ENCODE measurements at places on chromosomes 7 and 10.

DNA sequence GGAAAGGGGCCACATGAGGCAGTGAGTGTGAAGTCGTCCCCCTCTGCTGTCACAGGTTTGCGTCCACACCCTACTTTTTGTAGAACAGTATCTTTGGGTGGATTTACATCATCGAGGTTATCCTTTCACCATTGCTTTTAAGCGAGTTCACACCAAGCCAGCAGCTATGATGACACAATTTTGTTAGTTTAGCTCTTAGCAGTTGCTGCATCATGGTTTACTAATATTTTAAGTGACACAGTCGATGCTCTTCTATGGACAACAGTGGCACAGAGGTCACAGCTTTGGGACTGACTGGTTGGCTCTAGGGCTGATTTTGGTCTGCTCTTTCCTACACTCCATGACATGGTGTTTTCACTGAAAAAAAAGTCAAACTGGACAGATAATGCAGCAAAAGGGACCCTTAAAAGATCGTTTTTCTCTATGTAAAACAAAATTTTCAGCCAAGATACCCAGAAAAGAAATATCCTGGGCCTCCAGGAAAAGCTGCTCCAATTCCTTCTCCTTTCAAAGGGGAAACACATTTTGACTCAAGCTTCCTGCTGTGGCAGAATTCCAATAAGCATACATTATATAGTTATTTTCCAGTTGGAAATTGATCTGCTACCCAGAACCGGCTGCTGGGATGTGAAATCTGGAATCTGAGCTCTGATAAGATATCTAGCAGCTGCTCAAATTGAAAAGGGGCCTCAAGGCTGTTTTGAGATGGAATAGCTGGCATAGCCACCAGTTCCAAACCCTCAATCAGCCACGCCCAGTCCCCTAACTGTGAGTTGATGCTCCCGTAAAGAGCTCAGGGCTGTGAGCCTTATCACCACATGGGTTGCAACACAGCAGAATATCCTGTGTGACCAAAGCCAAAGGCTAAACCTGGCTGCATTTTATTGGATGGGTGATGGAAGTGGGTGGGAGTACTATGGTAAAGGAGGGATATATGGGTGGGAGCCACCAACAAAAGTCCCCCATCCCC lies 114.2 kb downstream of the SMURF1 start:
- no peak for DNase-seq

DNA sequence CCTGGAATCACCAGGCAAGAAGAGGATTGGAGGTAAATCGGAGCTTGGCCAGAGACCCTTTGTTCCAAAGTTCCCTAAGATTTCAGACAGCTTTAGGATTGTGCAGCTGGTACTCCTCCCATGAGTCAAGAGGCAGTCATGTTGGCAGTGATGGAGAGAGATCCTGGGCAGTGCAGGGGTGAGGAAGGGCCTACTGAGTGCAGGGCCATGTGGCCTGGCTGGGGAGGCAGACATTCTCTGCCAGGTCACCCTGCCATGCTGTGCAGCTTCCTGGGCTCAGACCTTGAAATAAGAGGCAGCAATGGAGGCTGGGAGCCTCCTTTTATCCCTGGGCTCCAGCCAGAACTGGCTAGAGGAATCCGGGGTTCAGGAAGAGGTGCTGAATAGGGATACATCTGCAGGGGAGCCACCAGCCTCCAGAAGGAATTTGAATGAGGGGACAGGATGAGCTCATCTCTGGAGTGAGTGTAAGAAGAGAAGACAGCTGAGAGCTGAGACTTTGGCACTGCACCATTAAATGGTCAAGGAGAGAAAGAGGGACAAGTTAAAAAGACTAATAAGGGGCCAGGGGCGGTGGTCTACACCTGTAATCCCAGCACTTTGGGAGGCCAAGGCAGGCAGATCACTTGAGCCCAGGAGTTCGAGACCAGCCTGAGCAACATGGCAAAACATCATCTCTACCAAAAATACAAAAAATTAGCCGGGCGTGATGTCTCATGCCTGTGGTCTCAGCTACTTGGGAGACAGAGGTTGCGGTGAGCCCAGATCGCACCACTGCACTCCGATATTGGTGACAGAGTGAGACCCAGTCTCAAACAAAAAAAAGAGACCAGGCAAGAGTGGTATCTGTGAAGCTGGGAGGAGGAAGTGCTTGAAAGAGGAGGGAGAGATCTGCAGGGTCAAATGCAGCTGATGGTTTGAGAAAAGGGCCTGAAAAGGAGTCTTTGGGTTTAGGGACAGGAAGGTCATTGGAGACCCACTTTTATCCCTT lies 12.0 kb downstream of the SFTPD start:
- no peak for DNase-seq

DNA sequence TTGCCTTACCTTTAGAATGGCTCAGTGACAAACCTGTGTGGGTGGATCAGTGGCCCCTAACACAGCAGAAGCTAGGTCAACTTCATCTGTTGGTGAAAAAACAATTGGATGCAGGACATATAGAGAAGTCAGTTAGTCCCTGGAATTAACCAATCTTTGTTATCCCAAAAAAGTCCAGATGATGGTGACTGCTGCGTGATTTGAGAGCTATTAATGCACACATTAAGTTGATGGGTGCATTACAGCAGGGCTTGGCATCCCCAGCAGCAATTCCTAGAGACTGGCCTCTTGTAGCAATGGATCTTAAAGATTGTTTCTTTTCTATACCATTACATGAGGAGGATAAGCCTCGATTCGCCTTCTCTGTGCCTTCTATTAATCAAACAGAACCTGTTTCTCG lies 33.3 kb downstream of the OR13A1 start:
- DNase-seq: no peak

- DNase-seq: no peak
These were observed 43.5 kb downstream of the TLL2 start for GRCh38 chr10:96470116-96470743.

GRCh38 chr10:93913706-93914105 lies 19.9 kb downstream of the SLC35G1 start:
- no peak for DNase-seq

DNA sequence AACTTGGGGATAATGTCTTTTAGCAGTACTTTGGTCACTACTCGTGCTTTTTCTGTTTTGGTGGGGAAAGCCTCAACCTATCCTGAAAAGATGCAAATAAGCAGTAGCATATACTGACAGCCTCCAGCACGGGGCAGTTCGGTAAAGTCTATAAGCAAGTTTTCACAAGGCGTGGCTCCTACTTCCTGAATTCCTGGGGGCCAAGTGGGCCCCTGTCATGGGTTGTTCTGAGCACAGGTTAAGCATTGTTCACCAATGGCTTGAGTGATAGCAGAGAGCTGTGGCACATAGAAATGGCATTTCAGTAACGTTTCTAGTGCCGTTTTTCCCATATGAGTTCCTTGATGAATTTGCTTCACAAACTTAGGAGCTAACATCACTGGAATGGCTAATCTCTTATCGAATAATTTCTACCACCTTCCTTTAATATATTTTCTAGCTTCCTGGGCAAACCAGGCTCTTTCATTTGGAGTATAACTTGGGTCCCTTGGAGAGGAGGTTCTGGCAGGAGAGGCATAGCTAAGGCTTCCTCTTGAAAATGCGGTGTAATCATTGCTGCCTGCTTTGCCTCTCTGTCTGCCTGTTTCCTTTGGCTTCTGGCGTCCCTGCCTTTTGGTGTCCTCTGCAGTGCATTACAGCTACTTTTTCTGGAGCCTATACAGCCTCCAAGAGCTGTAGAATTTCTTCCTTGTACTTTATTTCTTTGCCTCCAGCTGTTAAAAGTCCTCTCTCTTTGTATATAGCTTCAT lies 11.7 kb upstream of the ZNF239 start:
- DNase-seq: no peak

- DNase-seq: no peak
These were observed 136.1 kb downstream of the ATE1 start for GRCh38 chr10:121791761-121792160.

GRCh38 chr7:117780832-117781231 lies 92.4 kb downstream of the CTTNBP2 start:
- no peak for DNase-seq

GRCh38 chr7:41586931-41587640 lies 115.8 kb downstream of the INHBA start:
- no peak for DNase-seq

DNA sequence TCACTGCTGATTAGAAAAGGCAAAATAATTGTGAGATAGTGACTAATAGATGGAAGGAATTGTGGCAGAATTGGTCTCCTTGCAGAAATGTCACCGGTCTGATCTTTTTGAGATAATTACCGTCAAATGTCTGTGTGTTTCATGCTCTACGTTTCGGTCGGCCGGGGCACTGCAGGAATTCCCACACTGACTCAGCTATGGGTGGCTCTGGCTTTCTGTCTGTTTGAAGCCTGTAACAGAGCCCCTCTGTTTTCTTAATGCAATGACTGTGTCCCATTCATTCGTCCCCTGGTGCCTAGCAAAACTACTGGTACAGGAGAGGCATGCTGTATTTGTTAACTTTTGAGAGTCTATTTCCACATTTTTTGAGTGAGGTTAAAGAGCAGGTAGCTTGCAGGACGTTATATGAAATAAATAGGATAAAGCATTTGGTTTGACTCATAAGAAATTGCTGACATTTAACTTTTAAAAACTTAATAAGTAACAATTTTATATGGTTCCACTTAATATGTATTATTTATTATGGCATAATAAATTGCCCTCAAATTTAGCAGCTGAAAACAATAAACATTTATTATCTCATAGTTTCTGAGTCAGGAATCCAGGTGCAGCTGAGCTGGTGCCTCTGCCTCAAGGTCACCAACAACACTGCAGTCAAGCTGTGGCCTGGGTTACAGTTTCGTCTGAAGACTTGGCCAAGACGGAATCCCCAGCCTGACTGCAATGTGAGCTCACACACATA lies 53.3 kb upstream of the CTBP2 start:
- no peak for DNase-seq

GRCh38 chr10:1216574-1217236 lies 160.5 kb downstream of the WDR37 start:
- DNase-seq: no peak

GRCh38 chr7:71477441-71477840 lies 345.5 kb downstream of the GALNT17 start:
- DNase-seq: no peak

DNA sequence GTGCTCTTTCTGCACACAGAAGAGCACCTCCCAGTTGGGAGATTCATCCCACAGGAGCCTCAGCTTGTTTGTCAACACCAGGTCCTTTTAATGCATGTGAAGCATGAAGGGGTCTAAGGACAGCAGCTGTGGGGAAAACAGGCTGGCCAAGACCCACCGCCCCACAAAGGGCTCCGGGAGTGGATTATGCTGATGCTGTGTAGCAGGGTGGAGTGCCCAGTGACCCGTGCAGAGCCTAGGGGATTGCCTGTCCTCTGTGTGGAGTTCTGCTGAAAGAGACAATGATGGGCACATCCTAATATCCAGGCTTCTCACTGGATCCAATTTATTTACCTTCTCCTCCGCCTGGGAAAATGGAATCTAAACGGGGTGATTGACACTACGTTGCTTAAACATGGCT lies 74.0 kb downstream of the PIP4K2A start:
- no peak for DNase-seq

GRCh38 chr7:153430931-153431330 lies 621.3 kb upstream of the DPP6 start:
- DNase-seq: no peak

DNA sequence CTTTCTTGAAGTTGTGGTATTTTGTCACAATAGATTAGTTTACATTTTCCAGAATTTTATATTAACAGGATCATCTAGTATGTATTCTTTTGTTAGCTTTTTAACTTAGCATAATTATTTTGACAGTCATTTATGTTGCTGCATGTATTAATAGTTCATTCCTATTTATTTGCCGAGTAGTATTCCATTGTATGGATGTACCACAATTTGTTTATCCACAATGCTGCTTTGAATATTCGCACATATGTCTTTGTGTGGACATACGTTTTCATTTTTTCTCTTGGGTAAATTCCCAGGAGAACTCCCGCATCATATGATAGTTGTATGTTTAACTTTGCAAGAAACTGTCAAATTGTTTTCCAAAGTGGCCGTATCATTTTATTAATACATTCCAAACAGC lies 115.7 kb downstream of the CPEB3 start:
- DNase-seq: no peak

- DNase-seq: peak; percentile 26
These were observed 57.6 kb downstream of the MMRN2 start for GRCh38 chr10:86899670-86900276.

- DNase-seq: no peak
These were observed 168.4 kb upstream of the ASAH2 start for GRCh38 chr10:50419756-50420155.

DNA sequence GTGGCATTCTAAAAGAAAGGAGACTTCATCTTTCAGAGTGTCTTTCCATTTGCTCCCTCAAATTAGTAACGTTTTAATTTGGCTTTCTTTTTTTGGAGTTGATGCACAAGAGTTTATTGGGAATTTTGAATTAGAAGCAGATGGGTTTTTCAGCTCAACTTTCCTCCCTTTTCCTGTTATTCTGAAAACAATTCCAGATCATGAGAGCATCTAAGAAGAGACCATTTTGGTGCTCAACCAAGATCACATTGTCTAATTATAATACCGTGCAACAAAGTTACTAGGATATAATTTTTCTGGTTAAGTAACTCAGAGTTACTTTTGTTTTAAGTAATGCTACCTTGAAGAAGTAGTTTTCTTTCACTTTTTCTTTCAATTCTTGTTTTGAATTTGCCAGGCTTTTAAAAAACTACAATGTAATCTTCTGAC lies 396.6 kb upstream of the KLF6 start:
- no peak for DNase-seq

DNA sequence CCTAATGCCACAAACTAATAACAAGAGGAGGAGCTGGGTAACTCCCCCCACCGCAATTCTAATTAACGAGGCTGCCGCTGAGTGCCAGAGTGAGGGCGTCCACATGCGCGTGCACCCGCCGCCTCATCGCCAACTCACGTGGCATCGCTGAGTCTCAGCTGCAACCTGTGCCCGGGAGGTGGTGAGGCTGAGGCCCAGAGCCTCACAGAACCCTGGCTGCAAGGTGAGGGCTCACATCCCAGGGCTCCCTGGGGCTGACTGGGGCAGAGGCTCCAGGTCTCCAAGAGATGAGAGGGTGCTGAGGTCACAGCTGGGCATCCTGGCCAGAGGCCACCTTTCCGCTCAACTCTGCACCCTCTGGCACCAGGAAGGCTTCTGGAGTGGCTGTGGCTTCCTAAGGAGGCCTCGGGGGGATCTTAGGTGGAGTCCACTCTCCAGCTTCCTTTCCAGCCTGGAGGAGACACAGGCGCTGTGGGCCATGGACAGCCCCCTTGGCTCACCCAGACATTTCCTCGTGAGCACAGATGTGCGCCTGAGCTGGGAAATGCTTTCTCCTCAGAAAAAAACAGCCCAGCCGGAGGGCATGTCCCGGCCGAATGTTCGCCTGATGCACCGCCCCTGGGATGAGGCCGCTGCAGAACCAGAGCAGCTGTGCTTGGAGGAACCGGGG lies 242.6 kb downstream of the MAD1L1 start:
- DNase-seq: no peak

GRCh38 chr10:16698461-16698860 lies 118.8 kb downstream of the RSU1 start:
- no peak for DNase-seq

DNA sequence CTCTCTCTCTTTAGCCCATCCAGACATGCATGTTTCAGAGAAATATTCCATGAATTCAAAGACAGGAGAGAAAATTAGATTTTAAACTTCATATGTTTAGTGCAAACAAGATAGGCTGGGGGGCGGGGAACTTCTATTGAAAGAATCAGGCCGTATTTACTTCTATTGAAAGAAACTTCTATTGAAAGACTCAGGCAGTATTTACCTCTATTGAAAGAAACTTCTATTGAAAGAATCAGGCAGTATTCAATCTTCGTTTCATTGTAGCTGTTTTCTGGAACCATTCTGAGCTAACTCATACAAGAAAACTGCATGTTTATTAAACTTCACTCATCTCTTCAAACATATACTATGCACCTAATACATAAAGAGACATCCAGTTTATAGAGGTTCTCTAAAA lies 123.1 kb downstream of the TYW1B start:
- no peak for DNase-seq

GRCh38 chr7:88395715-88396114 lies 89.0 kb upstream of the STEAP4 start:
- no peak for DNase-seq
